NCI-H2171 treated with DMSO at 0.1 percent for 48 hours (cell line): ENCODE measurements at places on chromosomes 7 and 10.
A peak's percentile ranks its signal among the peaks of the same experiment; 100 is the strongest.

- no peak for DNase-seq
Measured at GRCh38 chr10:128001363-128001745, 94.5 kb downstream of the PTPRE start.

DNA sequence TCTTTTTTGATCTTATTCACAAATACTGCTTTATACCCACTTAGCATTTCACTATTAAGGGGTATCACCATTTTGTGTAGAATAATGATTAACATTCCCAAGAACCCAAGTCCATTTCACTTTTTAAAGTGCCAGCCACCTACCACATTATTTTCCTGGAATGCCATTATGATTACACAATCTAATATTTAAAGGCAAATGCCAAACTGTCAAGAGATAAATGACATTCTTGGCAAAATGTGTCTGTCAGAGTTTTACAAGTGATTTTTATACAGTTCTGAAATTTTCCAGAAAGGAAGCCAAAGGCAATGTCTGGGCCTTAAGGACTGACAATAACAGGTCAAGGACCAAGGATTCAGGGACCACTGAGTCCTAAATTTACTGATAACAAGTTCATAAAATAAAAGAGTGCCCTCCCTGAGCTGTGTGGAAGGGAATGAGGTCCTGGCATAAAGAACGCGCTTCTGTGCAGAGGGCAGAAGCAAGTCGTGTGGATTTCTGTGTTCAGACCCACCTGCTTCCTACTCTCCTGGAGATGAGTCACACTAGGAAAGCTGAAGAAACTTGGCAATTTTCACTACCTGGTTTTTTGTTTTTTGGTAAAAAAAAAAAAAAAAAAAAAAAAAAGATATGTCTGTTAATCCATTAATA lies 66.5 kb downstream of the UBE2H start:
- DNase-seq, result no peak

GRCh38 chr7:116180302-116180701 lies 30.0 kb upstream of the TES start:
- DNase-seq, result peak; percentile 17

- DNase-seq, result no peak
Measured at GRCh38 chr7:155119801-155120382, 49.8 kb downstream of the HTR5A start.

DNA sequence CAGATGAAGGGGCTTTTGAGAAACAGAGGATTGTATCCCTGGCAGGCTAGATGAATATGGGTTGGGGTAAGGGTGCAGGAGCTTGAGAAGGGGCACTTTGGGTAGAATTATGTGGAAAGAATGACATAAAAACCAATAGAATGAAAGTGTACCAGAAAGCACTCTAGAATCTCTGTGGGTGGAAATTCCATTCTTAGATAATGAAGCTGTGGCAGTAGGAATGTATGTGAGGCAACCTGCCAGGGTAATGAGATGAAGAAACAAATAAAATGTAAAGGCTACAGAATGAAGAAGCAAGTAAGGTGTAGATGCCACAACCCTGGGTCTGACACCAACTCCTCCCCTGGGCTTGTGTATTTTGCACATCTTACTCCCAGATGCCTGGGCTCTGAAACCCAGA lies 16.8 kb downstream of the NOBOX start:
- no peak for DNase-seq

- DNase-seq, result no peak
Measured at GRCh38 chr10:22345301-22346095, at the start of gene SPAG6. Gene SPAG6, plus strand, starts transcription at chr10:22345496. Its CDS starts 116 bp downstream, at chr10:22345612.

GRCh38 chr10:101007915-101008822 lies 8.6 kb downstream of the LZTS2 start:
- no peak for DNase-seq

- DNase-seq, result peak; percentile 57
Measured at GRCh38 chr7:97064972-97065587, 40.4 kb upstream of the DLX5 start.

GRCh38 chr10:119416855-119417254 lies 125.7 kb downstream of the RGS10 start:
- peak; percentile 45 for DNase-seq

DNA sequence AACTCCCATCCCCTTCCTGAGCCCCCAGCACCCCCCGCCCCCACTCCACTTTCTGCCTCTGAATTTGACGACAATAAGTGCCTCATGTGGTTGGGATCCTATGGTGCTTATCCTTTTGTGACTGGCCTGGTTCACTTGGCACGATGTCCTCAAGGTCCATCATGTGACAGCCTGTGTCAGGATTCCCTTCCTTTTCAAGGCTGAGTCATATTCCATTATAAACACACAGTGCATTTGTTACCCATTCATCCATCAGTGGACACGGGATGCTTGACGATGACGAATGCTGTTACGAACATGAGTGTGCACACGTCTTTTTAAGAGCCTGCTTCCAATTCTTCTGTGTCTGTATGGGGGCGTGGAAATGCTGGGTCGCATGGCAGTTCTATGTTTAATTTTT lies 26.7 kb downstream of the SHH start:
- no peak for DNase-seq

DNA sequence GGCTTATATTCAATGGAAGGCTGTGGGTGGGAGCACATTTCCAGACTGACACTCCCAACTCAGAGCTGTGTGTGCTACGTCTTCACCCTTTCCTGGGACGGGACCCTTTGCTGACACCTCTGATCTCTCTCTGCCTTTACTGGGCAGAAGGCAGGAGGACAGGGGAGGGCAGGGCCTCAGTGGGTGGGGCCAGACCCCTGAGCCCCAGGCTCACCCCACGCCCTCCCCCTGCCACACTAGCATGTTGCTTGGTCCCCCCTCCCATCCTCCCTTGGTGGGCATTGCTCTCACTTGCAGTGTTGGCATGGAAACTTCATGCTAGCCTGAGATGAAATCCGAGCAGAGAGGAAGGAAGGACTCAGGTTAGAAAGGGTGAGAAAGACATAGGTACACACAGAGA lies 18.4 kb downstream of the TMEM273 start:
- no peak for DNase-seq

DNA sequence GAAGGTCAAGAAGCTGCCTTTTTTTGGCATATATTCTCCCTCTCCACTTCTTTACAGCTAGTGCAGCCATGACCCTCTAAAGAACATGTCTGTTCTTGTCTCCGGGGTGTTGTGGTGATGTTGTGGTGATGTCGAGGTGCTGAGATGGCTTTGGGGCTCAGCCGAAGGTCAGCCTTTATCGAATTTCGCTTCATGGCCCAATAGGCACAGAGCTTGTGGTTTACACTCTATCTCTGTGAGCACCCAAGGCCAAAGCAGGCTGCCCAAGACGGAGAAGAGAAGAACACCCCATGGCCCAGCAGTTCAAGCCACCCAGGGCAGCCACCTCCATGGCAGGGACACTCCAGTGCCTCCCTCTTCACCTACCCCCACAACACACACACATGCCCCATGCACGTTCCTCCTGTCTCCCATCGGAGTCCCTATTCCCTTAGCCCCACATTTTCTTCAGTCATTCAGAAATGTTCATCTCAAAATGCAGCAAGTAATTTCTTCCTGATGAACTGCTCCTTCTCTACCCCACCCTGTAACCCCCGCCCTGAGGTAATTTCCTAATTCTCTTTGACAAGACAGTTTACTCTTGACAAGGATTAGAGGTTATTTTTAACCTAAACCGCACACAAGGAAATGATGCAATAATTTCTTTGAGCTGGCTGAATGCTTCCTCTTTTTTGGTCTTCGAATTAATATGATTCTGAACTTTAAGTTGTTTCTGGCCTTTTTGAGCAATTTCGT lies 18.6 kb upstream of the ADRB1 start:
- no peak for DNase-seq

DNA sequence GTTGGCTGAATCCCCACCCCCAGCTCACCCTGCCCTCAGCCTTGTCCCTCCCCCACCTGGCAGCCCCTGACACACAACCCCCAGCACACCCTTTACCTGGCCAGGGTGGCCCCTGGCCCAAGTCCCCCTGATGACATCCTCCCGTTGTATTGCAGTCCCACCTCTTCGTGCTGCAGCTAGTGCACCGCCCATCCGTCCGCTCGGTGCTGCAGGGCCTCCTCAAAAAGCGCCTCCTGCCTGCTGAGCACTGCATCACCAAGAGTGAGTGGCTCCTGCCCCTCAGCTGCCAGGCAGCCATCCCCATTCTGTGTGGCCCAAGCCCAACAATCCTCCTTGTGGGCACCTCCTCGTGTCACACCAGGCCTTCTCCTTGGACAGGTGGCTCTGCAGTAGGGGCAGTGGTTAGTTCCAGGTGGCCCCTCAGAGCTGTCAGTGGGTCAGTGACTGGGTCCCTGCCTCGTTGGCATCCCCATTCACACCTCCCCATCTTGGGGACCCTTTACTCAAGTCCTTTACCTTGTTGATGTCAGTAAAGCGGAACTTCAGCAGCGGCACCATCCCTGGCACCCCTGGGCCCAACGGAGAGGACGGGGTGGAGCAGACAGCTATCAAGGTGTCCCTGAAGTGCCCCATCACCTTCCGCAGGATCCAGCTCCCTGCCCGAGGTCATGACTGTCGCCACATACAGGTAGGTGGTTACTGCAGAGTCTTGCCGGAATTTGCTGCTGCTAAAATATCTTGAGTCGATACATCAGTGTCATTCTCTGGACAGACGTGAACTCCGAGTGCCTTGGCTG lies 14.3 kb downstream of the ZMIZ2 start:
- no peak for DNase-seq

DNA sequence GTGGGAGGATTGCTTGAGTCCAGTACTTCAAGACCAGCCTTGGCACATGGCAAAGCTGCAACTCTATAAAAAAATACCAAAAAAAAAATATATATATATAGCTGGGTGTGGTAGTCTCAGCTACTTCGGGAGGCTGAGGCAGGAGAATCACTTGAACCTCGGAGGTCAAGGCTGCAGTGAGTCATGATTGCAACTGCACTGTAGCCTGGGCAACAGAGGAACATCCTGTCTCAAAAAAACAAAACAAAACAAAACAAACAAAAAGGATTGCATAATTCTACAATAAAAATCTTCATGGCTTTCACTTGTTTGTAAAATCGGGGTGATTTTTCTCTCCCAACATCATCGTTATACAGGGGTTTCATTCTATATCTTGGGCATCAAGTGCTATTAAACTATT lies 35.1 kb downstream of the GUSB start:
- no peak for DNase-seq

GRCh38 chr7:15580604-15581351 lies 19.0 kb upstream of the AGMO start:
- no peak for DNase-seq

DNA sequence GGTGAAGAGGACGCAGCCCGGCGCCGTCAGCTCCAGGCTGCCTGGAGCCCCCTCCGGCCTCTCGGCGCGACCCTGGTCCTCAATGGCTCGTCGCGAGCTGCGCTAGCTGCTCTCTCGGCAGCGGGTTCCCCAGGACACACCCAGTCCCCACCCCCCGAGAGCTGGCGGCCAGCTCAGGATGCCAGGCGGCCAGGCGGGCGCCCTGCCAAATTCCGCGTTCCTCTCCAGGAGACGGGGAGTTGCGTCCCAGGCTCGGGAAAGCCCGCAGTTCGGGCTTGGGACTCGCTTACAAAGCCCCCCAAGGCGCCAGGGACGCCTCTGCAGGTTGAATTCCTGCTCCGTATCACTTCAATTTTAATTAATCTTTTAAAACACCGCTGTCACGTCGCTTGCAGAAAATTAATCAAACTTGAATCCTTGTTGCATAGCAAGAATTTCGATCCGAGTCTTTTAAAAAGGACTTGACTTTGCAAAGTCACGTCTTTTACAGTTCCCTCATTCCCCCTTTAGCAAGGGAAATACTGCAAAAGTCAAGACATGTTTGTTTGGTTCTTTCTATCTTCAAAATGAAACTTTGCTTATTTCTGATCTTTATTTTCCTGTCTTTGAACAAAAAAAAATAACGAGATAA lies 28.2 kb downstream of the SKIDA1 start:
- peak; percentile 72 for DNase-seq

- DNase-seq, result no peak
Measured at GRCh38 chr10:62618054-62618453, 186.5 kb upstream of the ADO start.

DNA sequence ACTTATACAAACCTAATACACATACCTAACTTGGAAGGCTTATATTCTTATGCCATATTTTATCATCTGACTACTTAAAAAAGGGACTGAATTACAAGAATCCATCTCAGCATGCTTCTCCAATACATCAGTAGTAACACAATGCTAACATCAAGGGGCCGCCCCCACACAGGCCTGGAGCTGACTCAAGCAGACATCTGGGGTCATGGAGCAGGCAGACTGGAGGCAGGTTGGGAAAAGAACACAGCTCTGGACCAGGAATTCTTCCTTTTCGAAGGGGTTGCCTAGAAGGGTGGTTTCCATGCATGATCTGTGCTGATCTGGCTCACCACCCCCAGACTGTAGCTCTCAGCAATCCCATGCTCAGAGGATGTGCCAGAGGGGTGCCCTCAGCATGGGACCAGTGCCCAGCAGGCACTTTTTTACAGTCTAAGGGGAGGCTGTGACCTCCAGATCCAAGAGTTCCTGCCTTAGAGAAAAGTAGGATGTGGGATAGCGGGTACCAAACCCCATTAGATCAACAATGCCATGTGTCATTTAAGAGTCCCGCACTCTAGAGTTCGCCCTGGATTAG lies 26.1 kb upstream of the DUSP5 start:
- DNase-seq, result no peak

DNA sequence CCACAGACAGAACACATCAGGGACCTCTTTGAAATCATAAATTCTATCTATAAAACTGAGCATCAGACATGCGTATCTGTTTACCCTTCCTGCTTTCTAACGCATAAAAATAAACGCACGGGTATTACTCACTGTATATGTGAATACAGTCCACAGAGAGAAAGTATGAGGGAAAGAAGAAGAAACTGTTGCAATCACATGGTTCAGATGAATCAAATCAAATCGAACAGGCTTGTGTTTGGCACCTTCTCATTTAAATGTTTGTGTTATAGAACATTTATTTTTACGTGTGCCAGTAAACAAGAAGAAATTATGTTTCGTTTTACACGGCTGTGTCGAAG lies 322.0 kb downstream of the FRMD4A start:
- no peak for DNase-seq

DNA sequence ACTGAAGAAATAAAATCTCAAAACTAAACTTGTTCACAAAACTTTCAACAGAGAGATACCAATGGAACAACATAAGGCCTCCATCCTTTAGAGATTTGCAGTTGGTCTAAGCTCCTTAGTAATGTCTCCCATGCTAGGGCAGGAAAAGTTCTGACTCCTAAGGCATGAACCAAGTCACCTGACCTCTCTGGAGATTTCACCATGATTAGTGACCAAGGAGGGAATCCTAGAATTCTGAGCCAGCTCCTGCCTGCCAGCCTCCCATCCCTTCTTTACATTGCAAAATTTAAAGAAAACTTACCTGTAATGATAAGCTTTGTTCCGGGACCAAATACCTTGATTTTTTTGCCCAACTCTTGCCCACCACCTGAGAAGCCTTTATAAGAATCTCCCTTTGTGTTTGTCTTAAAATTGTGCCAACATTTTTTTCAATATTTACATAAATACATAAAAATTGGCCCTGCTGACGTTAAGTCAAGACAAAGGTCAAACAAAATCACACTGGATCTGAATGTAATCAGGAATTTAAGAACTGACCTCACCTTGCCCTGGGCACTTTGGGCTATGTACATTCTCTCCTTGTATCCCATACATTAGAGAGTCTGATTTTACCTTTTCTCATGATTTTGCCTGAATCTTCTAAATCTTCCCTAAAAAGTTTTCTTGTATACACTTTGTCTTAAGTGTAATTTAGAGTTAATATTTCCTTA lies at the start of gene TARP:
Gene TARP, minus strand, starts transcription at position 351 of the 710 bp plus-strand sequence.
- no peak for DNase-seq

GRCh38 chr10:66058594-66058993 lies 867.2 kb upstream of the LRRTM3 start:
- no peak for DNase-seq
